Esophagus mucosa (tissue), 1 donor: ENCODE measurements at places on chromosomes 7 and 10. TPM values are rescaled to one million over a fixed set of nuclear protein-coding genes. Genes with fewer than 3 reads are reported as not detected.

Gene PNLIPRP1
- total RNA-seq, result not detected

Gene HGF
- 0.76 TPM for total RNA-seq

Gene ODAD2
- 0.16 TPM for total RNA-seq

Gene KIN
- total RNA-seq, result 8.3 TPM

Gene OR9A2
- total RNA-seq, result not detected

Gene COL26A1
- not detected for total RNA-seq

Gene KIAA1549
- total RNA-seq, result 0.20 TPM

Gene ZNF503
- 18.8 TPM for total RNA-seq

Gene SLC25A13
- 12.0 TPM for total RNA-seq

Gene TRIM4
- total RNA-seq, result 13.9 TPM

Gene SPDYE16
- total RNA-seq, result not detected

Gene AGAP4
- total RNA-seq, result 8.1 TPM

Gene CALML3
- 501 TPM for total RNA-seq

Gene FRA10AC1
- total RNA-seq, result 11.8 TPM

Gene LEP
- total RNA-seq, result 0.12 TPM

Gene ZNF804B
- total RNA-seq, result not detected

Gene NEURL1
- 0.16 TPM for total RNA-seq

DNA sequence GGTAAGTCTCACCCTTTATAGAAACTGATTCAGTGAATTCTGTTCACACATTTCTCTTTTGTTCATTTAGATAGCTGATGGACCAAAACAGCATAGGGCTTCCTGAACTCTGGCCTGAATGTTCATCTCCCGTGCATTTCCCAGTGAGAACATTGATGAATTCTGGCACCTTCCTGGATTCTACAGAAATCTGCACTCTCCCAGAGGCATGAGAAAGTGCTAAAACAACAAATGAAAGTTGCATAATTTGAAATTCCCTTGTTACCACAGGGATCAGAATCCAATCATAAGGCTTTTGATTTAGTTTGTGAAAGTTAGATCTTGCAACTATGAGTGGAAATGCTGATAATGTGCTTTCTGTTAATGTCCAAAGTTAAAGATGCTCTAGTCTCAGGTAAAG lies 29.7 kb upstream of the SCIN start:
- no peak for ATAC-seq

- no peak for ATAC-seq
These were observed 22.9 kb upstream of the CACNB2 start for GRCh38 chr10:18117276-18117675.

DNA sequence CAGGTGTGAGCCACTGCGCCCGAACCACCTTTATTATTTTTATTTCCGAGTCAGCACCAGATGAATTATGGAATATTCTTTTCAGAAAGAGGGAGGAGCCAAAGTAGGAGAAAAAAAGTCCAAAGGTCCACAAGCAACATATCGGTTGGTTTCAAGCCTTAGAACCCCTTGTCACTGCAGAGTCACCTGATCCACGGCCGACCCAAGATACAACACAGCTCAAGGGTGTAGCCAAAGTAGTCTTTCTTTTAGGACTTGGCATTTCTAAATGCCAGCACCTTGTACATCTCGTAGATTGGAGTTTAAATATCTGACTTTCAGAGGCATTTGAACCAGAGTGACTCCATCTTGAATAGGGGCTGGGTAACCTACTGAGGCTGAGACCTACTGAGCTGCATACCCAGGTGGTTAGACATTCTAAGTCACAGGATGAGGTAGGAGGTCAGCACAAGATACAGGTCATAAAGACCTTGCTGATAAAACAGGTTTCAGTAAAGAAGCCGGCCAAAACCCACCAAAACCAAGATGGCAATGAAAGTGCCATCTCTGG lies 113.9 kb upstream of the ANLN start:
- no peak for ATAC-seq

DNA sequence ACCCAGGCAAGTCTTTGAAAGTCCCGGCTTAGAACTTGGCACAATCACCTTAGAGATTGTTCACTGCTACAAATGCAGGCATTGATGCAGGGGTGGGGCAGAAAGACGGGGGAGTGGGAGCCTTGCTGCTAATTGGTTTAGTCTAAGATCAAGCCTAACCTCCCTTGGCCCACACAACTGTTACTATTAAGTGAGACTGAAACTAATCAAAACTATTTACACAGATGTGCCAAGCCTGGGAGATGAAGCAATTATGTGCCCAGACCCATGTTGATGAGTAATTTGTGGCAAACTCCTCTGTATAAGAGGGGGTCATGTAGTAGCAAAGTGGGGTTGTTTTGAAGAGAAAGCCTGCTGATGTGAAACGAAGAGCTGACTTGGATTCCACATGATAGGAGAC lies 178.2 kb upstream of the ITGB1 start:
- peak; percentile 31 for ATAC-seq

DNA sequence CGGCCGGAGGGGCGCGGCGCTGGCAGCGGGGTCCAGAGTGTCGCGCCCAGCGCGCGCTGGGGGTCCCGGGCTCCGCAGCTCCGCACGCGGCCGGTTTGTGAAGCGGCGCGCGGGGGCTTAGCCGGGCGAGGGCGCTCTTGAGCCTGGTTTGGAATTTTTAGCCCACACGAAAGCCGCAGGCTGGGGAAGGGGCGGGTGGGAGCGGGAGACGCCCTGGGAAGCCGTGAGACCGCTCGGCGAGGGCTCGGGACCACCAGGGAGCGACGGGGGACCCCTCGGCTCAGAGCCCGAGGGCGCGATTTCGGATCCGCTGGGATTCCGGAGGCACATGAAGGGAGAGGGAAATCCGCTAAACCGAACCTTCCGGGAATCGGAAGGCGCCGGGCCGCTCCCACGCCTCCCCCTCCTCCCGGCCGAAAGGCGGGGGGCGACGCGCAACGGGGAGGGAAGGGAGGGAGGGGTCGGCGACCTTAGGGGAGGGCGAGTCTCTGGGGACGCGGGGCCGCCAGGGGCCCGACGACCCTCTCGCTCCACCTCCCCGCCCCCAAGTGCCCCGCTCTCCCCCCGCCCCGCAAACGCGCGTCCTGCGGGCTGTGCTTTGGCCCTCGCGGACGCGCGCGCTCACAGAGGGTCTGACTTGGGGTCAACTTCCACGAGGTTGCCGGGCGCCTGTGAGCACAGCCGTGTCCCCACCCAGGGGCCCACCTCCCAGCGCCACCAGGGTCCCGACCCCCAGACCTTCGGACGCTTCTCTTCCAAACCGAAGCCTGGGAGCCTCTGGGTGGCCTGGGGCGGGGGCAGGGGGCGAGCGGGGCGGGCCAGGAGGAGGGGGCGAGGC lies 5.1 kb upstream of the ELFN1 start:
- peak; percentile 7 for ATAC-seq

- ATAC-seq, result no peak
These were observed 27.7 kb downstream of the EBF3 start for GRCh38 chr10:129936266-129936922.

DNA sequence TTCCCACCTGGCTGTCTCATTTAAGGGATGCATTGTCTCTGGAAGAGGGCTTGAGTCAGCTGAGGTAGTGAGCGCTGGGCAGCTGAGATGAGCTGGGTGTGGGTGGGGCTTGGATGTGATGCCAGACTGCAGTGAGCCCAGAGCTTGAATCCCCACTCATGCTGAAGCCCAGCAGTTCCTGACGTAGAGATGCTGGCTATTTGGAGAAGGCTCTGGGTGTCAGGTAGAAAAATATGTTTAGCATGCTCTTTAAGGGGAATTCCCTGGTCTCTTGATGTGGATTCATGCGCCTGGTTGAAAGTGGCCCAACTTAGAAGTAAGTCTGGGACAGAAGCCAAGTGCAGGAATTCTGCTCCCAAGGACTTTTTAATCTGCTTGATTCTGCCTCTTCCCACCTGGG lies 241.5 kb upstream of the IGFBP3 start:
- ATAC-seq, result no peak

- no peak for ATAC-seq
These were observed 92.7 kb upstream of the DDC start for GRCh38 chr7:50657912-50658311.

DNA sequence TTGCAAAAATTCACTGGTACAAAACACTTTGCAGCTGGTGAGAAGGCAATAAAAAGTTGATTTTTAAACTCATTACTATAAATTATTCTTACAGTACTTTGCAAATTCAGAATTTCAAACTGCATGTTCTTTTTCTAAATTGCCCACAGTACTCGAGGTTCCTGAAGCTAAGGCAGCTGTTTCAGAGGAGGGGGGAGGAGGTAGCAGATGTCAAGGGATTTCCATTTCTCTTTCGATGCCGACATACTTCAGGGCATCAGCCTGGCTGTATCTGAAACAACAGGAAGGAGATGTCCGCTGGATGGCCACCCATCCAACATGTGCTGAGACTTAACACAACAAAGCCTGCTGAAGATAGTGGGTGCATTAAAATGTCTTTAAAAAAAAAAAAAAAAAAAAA lies 76.7 kb downstream of the EZH2 start:
- no peak for ATAC-seq

DNA sequence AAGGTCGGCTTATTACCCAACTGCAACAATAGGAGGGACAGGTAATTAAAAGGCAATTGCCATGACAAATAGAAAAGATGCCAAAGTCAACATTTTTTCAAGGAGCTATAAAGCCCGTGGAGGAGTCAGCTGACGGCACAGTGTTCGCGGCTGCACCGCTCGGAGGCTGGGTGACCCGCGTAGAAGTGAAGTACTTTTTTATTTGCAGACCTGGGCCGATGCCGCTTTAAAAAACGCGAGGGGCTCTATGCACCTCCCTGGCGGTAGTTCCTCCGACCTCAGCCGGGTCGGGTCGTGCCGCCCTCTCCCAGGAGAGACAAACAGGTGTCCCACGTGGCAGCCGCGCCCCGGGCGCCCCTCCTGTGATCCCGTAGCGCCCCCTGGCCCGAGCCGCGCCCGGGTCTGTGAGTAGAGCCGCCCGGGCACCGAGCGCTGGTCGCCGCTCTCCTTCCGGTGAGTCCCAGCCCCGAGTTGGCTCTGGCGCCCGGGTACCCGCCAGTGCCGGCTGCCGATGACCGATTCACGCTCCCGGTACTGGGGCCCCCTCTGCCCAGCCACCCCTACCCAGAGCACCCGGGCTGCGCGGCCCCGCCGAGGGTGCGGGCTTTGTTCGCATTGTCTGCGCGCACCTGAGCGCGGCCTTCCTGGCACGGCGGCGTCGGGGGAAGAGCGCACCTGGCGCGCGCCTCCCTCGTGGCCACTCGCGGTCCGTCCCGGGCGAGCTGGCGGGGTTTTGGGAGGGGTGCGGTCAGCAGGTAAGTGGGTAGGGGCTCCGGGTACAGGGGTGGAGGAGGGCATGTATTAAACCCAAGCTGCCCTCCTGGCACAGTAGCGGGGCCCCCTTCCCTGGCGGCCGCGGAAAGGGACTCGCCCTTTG lies at the start of gene VWA2:
TSS of gene VWA2 (plus strand) at position 138 of the 877 bp plus-strand sequence. CDS start 9,460 bp downstream, outside the sequence.
- peak; percentile 62 for ATAC-seq

GRCh38 chr7:5143935-5144903 lies 45.8 kb upstream of the WIPI2 start:
- peak; percentile 57 for ATAC-seq

- no peak for ATAC-seq
These were observed 83.0 kb downstream of the BEND7 start for GRCh38 chr10:13445656-13446400.

DNA sequence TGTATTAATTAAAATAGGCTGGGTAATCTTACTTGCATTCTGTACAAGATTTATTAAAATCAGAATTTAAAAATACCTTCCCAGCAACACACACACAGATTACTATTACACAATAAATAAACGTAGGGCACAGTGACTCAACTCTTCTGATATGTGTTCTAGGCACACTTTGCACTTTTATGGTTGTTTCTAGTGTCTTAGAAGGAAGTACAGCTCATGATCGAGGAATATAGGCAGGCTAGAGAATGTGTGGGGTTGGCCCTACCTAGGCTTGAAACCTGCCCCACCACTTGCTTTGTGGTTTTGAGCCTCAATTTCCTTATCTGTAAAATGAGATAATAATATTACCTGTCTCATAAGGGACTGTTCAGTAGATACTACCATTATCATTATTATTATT lies 30.5 kb downstream of the ARMC3 start:
- peak; percentile 82 for ATAC-seq

GRCh38 chr10:69319841-69320316 lies 41.6 kb downstream of the HK1 start:
- ATAC-seq, result peak; percentile 0

DNA sequence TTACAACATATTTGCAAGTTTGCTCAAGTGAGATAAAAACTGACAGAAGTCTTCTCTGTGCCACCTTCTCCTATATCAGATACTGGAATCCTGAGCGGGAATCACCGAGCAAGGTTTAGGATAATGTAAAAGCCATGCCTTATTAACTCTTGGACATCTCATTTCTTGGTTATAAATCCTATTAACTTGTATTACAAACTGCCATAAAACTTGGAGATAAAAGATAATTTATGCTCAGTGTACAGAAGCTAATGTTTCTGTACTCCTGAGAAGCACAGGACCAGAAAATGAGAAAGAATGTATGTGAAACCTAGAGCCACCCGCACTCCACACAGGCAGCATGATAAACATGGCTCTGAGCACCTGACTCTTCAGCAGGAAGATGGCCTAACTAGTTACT lies 181.2 kb upstream of the NOBOX start:
- no peak for ATAC-seq

DNA sequence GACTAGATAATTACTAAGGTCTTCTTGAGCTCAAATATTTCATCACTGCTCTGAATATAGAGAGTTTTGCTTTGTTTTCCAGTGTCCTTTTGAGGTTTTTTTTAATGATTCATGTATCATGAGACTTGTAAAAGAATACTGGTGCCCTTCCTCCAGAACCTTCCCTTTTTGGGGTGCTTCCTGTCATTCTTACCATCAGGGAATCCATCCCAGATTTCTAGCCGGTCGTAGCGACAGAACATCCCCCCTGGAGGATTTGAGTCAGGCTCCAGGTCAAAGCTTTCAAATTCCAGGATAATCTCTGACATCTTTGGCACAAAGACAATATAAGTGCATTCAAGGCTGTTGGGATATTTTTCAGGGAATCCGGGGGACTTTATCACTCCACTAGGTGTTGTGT lies 71.0 kb downstream of the NRP1 start:
- no peak for ATAC-seq

GRCh38 chr10:25457552-25457951 lies 282.8 kb downstream of the GPR158 start:
- ATAC-seq, result no peak

GRCh38 chr7:151517601-151518104 lies 2.0 kb downstream of the RHEB start:
- ATAC-seq, result no peak

DNA sequence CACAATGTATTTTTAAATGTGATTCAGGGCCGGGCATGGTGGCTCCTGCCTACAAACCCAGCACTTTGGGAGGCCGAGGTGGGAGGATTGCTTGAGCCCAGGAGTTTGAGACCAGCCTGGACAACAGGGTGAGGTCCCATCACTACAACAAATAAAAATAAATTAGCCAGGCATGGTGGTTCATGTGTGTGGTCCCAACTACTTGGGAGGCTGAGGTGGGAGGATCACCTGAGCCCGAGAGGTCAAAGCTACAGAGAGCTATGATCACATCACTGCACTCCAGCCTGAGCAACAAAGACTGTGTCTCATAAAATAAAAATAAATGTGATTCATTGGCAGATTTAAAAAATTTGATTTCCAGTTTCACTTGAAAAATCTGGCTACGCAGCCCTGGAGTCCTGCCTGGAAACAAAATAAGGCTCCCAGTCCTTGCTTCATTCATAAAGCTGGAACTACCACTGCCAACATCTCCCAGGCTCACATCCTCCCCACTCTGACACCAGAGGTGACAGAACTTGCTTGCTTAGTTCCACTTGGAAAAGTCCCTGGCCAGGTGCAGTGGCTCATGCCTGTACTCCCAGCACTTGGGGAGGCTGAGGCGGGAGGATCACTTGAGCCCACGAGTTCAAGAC lies 27.9 kb upstream of the SLC35G1 start:
- ATAC-seq, result no peak

- ATAC-seq, result no peak
These were observed 48.5 kb upstream of the PHYHIPL start for GRCh38 chr10:59127991-59128390.

GRCh38 chr7:1142051-1142635 lies 17.9 kb downstream of the ZFAND2A start:
- no peak for ATAC-seq
